ENCODE measurements at places on chromosomes 2 and 18. TPM values are rescaled to one million over a fixed set of nuclear protein-coding genes. Genes with fewer than 3 reads are reported as not detected.
A peak's percentile ranks its signal among the peaks of the same experiment; 100 is the strongest.

Gene EIF4E2
- 60.7 TPM for polyA plus RNA-seq

Gene LOXL3
- polyA plus RNA-seq, result 6.4 TPM

Gene CPO
- not detected for polyA plus RNA-seq

Gene ANKRD30BL
- polyA plus RNA-seq, result not detected

Gene OSR1
- polyA plus RNA-seq, result 55.1 TPM

Gene PLCD4
- 1.2 TPM for polyA plus RNA-seq

Gene HOXD8
- 2.5 TPM for polyA plus RNA-seq

Gene PARD6G
- 1.8 TPM for polyA plus RNA-seq

DNA sequence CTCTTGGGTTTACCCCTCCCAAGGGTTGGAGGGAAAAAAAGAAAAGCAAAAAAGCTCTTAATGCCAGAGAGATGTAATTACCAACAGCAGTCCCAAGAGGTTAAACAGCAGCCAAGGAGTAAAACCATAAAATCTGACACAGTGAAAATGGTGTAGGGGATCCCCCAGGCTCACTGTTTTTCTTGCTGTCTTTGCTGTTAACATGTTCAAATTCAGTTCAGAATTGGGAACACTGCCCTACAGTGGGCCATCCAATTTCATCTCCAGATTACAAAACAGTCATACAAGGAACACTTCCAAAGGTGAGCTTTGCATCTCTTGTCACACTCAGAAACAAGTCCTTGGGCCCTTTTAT lies 54.5 kb downstream of the PLEKHM3 start:
- DNase-seq, result no peak

GRCh38 chr18:58803978-58804377 lies 60.7 kb upstream of the ZNF532 start:
- DNase-seq, result no peak

GRCh38 chr18:40907842-40908241 lies 1047.2 kb upstream of the PIK3C3 start:
- no peak for DNase-seq

DNA sequence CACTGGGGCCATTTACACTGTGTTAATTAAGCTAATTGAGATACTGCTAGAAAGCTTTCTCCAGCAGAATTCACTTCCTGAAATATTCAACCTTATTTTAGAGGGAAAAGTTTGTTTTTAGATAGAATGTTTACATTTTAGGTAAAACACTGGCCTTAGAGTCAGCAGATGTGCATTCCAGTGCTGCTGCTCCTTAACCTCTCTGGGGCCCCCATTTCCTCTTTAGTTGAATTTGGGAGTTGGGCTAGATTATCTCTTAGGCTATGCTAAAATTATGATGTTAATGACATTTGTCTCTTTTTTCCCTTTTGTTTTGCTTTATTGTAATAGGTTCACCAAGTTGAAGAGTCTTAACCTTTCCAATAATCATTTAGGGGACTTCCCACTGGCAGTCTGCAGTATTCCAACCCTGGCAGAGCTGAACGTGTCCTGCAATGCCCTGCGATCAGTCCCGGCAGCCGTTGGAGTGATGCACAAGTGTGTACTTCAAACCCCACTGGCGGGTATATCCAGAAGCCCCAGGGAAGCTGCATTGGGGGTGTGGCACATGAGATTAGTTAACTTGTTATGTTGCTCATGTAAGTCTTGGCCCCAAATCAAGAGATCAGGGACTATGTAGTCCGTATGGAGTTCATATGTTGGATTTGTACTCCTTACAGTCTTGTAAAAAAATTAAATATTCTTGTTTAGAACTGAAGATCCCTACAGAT lies 179.5 kb downstream of the PHLPP1 start:
- no peak for DNase-seq

GRCh38 chr2:218953366-218953954 lies 6.0 kb upstream of the CDK5R2 start:
- no peak for DNase-seq

DNA sequence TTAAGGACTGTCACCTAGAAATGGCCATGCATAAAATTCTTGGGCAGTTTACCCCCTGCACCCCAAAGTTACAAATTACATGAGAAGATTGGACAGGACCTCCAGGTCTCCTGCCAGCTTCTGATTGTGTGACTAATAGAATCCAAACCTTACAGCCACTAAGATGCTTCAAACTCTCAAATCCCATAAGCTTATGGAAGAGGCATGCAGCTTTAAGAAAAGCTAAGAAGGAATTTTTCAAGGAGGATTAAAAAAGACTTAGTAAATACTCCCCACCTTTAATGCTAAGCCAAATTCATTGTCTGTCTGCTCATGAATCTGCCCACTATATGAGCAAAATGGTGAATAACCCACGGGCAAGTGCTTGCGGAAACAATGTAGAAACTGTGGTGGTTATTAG lies 86.3 kb downstream of the MAIP1 start:
- no peak for DNase-seq

- DNase-seq, result no peak
Observed at GRCh38 chr2:45899926-45900325, 248.5 kb downstream of the PRKCE start.

- peak; percentile 52 for DNase-seq
Observed at GRCh38 chr2:38092196-38092902, 16.4 kb upstream of the CYP1B1 start.

DNA sequence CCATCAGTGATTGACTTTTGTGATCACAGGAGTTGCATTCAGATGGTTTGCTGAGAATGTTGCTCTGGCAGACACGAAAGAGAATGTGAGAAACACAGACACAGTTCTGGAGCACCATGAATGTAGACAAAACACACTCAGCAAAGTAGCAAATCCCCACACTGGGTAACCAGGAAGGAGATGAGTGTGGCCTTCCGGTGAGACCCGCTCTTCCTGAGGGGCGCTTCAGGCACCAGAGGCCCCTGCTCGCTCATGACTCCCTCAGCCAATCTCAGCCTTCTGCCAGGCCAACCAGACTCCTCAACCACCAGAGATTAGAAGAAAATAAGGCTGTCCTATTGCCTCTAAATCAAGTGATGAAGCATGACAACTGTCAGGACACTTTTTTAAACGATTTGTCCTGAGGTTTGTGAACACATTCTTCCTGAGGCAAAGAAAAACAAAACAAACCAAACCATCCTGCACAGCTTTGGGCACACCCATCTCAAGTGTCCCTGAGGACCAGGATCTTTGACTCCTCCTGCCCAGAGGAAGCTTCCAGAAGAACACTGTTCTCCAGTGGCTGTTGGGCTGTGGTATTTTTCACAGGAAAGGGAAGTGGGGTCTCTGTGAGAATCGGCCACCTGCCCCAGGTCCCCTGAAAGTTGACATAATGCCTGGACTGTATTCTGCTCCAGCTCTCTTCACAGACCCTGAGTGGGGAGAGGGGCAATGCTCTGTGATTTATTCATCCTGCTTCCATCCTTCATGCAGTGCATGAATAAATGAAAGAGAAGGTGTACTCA lies 152.8 kb downstream of the BCL11A start:
- DNase-seq, result no peak

GRCh38 chr2:7858624-7859023 lies 823.2 kb upstream of the ID2 start:
- DNase-seq, result no peak

DNA sequence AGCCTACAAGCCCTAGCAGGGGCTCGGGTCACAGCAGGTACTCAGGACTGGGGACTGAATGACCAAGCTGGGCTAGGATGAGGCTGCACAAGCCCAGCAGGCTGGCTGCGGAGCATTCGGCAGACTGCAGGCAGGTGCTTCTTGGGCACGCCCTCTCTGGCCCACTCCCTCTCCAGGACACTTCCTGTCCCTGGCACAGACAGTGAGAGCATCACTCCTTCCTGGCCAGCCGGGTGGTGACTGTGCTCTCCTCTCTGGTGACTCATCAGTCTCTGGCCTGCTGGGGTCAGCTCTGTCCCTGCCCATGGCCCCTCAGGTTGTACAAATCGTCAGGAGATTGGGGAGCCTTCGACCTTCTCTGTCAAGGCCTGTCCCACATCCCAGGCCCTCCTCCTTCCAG lies 22.5 kb downstream of the C1QL2 start:
- no peak for DNase-seq

- DNase-seq, result no peak
Observed at GRCh38 chr2:43853141-43854081, 14.6 kb downstream of the ABCG8 start.

DNA sequence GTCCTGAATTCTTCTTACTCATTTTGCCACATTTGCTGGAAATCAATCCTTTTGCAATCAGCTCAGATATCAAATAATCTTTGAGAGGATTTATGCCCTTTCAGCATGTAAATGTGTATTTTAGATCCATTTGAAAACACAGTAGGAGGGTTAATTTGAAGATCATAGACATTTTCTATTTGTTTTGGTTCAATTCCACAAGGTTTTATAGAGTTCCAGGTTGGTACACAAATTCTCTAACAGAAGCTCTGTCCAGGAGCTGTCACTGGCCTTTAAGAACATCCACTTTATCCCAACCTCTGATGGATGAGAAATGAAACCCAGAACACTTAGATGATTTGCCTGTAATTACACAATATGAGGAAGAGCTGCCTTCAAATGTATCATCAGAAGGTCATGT lies 157.3 kb upstream of the CHAC2 start:
- DNase-seq, result no peak

- no peak for DNase-seq
Observed at GRCh38 chr2:125259451-125259850, 1234.4 kb downstream of the CNTNAP5 start.

GRCh38 chr2:30820381-30821055 lies 13.3 kb upstream of the CAPN13 start:
- DNase-seq, result no peak

DNA sequence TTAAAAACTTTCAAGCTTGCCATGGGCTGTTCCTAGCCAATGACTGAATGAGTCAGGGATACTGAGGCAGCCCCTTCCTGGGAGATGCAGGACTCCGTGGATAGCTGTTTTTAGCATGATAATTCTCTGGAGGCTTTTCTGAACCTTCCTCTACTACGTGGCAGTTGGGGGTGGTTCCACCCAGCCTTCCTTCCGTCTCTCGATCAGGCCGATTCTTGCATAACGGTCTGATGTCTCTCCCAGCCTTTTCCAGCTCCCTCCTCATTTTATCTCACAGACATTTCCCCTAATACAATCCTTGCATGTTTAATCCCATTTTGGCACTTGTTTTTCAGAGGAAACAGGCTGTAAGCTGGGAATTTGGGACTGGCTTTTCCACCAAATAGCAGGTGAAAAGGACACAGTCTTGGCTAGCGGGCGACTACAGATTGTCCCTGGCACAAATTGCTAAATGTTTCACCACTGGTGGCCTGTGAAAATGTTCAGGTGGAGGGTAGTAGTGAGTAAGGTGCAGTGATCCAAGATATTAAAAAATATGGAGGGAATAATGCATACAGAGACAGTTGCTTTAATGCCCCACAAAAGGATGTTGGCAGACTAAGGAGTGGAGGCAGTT lies 21.0 kb upstream of the CTLA4 start:
- no peak for DNase-seq

DNA sequence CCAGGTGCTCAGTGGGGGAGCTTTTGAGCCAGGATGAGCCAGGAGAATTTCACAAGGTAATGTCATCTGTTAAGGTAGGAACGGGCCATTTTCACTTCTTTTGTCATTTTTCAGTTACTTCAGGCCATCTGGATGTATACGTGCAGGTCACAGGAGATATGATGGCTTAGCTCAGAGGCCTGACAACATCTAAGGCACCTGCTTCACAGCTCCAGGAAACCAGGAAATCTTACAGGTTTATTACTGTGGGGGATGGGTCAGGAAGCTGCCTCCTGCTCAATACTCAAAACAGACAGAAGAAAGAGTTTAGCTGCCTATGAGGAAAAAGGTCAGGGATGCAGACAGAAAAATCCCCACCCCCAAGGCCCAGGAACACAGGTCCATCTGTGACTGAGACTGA lies 364.3 kb upstream of the LRP1B start:
- DNase-seq, result no peak

- DNase-seq, result no peak
Observed at GRCh38 chr2:34912084-34912483, 1313.0 kb upstream of the FAM98A start.

DNA sequence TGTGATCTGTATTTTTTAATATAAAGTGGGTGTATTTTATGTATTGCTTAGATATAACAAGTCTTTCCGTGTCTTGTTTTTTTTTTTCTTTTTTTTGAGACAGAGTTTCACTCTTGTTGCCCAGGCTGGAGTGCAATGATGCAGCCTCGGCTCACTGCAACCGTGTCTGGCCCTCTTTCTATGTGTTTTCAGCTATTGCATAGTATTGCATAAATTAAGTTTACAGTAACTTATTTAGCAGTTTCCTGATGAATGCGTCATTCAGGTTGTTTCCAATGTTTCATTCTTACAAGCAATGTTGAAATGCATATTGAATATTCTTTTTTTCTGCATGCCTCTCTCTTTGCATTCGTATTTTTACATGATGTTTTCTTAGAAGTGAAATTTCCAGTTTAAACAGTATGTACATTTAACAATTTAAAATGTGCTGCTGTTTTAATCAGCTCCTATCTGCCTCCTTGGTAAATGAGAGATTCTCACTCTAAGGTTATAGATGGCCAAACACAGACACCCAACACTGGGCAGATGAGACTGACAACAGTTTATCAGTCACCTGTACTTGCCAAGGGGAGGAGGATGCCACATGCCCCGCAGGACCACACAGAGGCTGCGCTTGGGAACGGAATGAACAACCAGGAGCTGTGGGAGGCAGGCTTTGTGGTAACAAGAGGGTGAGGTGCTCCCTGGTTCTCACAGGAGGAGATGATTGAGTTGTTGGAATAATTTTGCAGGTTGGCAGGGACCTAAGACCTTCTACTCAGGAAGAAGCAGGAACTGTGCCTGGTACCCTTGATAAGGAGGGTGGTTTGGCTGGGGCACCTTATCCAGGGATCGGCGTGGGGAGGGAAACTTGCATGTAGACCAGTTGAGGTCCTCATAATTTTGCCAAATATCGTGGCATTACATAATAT lies 7.5 kb downstream of the SLC9A4 start:
- DNase-seq, result no peak

GRCh38 chr18:79068341-79068936 lies 755 bp upstream of the ATP9B start:
- DNase-seq, result no peak

GRCh38 chr2:139067874-139068273 lies 287.7 kb upstream of the NXPH2 start:
- no peak for DNase-seq

DNA sequence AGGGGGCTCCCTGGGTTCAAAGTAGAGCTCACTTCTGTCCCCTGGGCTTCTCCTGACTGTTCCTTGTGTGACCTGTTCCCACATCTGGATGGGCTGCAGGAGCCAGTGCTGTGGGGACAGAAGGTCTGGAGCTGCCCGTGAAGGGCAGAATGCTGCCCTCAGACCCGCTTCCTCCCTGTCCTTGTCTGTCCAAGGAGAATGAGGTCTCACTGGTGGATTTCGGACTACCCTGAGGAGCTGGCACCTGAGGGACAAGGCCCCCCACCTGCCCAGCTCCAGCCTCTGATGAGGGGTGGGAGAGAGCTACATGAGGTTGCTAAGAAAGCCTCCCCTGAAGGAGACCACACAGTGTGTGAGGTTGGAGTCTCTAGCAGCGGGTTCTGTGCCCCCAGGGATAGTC lies 15.5 kb downstream of the EMX1 start:
- DNase-seq, result peak; percentile 37

- no peak for DNase-seq
Observed at GRCh38 chr2:126634273-126634861, 21.6 kb upstream of the GYPC start.

Data from aorta (tissue), 5 donors.